Mesothelial cell of epicardium (in vitro differentiated cells): ENCODE measurements at places on chromosomes 1 and 21. TPM values are rescaled to one million over a fixed set of nuclear protein-coding genes. Genes with fewer than 3 reads are reported as not detected.

The TMEM240 gene
- 16.7 to 18.3 TPM (median 17.3 TPM) in 3 replicates for total RNA-seq

The RHBG gene
- total RNA-seq: 0.88 to 1.2 TPM (median 0.92 TPM) in 3 replicates

GRCh38 chr1:221840511-221841243, 98.8 kb upstream of the DUSP10 start:
- DNase-seq: no peak

- no peak for DNase-seq
Measured at GRCh38 chr1:228139406-228139930, 611 bp upstream of the GUK1 start.
